Frontal cortex (tissue), 4 donors: ENCODE measurements at places on chromosomes 5 and 9. TPM values are rescaled to one million over a fixed set of nuclear protein-coding genes. Genes with fewer than 3 reads are reported as not detected.

DNA sequence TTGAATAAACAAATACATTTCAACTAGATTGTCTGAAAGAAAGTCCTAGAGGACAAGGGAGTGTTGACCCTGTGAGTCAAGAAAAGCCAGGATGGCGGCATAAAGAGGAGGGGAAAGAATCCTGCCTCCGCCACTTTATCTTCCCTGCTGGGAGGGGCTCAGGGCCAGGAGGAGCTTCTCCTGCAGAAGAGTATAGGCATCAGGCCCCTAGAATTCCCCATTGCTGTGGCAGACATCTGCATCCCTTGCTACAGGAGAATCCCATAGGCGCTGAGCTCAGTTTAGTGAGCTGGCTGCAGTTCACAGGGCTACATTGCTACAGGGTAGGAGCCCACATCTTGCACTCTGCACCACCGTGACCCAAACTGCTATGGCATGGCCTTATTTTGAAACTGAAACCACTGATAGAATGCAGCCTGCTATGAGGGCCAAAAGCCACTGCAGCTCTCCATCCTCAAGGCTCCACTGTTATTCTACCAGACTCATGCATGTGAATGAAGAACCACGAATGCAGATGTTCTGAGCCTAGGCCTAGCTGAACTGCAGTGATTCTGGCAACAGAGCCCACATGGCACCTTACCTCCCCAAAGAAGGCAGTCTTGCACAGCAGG is 941.4 kb upstream of the CTNND2 start:
- no peak for DNase-seq

DNA sequence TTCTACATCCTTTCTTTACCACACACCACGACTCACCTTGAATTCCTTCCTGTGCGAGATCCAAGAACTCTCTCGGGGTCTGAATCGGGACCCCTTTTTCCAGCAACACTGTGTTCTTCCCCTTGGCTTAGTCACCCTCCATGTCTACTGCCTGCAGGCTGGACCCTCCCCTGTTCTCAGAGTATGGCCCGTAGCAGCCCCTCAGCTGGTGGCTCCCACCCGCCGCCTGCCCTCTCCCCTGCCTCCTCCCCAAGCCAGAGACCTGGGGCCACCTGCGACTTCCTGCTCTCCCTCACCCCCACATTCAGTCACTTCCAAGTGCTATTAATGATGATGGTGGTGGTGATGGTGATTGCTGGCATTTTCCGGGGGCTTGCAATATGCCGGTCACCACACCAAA is 6.5 kb upstream of the IL4 start:
- no peak for DNase-seq

- DNase-seq: no peak
Observed at GRCh38 chr5:79070350-79070667, 742 bp downstream of the BHMT2 start.

- peak; percentile 72 for DNase-seq
Observed at GRCh38 chr5:158174918-158175851, 316.2 kb upstream of the CLINT1 start.

- no peak for DNase-seq
Observed at GRCh38 chr9:27311184-27311583, 14.2 kb upstream of the EQTN start.

GRCh38 chr9:37944671-37945481 is 40.9 kb upstream of the SLC25A51 start:
- no peak for DNase-seq

DNA sequence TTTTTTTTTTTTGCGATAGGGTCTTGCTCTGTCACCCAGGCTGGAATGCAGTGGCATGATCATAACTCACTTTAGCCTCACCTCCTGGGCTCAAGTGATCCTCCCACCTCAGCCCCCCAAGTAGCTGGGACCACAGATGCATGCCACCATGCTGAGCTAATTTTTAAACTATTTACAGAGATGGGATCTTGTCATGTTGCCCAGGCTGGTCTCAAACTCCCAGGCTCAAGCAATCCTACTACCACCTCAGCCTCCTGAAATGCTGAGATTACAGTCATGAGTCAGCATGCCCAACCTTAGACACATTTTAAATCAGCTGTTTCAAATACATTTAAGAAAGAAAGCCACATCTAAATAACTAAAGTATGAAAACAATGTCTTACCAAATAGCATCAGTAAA is 439.0 kb downstream of the EBF1 start:
- no peak for DNase-seq

DNA sequence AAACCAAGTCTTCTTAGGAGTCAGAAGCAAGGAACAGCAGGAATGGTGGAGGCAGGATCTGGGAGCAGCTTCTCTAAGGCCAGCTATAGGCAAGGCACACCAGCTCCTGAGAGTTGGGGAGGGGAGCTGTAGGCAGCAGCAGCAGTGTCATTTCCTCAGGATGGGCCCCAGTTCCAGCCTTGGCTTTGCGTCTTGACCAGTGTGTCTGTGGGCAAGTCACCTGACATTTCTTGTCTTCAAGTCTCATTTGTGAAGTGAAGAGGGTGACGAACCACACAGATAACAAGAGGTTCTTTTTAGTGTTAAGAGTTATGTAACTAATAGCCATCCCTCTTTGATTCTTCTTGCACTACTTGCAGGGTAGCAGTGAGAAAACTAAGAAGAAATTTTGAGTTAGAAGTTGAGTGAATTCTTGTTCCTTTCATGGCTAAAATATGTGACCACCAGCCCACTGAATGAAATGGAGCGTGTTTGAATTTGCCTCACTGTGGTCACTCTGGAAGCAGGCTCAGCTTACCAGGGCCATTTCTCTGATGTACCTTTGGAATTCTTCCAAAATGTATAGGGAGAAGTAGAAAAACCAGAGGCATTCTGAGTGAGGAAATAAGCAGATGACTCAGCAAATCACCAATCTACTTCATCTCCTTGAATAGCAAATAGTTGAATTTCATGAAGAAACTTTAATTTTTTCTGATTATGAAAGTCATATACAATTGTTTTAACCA is 42.4 kb downstream of the RHOBTB3 start:
- DNase-seq: no peak

- DNase-seq: no peak
Observed at GRCh38 chr5:26295541-26295940, 742.8 kb downstream of the CDH9 start.

DNA sequence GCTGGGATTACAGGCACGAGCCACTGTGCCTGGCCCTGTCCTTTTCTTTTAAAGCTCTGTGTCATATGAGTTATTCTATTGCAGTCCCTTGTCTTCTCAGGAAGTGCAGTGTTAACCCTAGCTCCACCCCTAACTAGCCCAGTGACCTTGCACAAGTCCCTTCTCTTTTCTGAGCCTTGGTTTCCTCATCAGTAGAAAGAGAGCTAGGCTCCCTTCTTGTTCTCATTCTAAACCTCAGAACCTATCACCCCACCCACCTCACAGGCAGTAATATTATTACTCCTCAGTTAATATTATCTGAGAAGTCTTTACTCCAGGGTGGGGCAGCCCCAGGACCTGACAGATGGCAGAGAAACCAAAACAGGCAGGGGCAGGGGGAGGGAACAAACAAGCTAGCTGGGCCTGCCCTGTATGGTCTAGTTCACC is 7.2 kb downstream of the CYFIP2 start:
- DNase-seq: no peak

DNA sequence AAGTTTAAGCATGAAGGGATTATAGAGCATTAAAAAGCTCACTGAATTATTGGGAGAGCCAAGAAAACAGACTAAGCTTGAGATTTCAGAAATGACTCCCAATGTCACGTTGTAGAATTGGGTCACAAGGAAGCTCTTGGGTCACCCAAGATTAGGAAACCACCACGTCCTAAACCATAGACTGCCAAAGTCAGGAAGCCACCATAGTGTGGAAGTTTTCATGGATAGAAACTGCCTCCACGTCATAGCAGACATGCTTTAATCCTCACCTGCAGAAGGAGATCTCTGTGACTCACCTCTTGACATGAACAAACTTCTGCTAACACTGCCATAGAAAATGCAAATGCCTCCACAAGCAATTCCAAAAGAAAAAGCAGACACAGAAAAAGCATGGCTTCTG is 106.3 kb downstream of the SLC1A3 start:
- DNase-seq: no peak

- DNase-seq: no peak
Observed at GRCh38 chr5:324736-325612, 3.5 kb downstream of the AHRR start.

GRCh38 chr5:111236995-111237394 is 12.8 kb downstream of the CAMK4 start:
- DNase-seq: no peak

GRCh38 chr5:167709625-167710024 is 581.8 kb upstream of the WWC1 start:
- no peak for DNase-seq

- DNase-seq: no peak
Observed at GRCh38 chr5:6287176-6287575, 91.2 kb downstream of the MED10 start.

GRCh38 chr5:111857623-111858022 is 100.6 kb upstream of the NREP start:
- no peak for DNase-seq

DNA sequence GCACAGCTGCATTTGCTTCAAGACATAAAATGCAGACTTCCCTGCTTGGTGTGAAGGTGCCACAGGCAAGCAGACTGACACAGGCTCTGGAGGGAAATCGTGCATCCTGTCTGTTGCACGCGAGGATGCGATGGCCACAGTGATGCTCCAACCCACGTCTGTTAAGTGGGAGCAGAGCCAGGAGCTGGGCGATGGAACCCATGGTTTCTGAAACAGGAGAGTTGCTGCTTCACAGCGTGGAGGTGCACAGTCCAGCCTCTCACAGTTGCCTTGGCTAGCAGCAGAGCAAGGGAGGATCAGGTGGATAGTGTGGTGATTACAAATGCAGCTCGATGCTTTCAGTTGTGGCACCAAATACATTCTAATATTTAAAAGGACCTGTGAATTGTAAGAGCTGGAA is 108.8 kb downstream of the TENT4A start:
- DNase-seq: no peak

GRCh38 chr5:29984156-29984540 is 1209.3 kb upstream of the CDH6 start:
- no peak for DNase-seq

DNA sequence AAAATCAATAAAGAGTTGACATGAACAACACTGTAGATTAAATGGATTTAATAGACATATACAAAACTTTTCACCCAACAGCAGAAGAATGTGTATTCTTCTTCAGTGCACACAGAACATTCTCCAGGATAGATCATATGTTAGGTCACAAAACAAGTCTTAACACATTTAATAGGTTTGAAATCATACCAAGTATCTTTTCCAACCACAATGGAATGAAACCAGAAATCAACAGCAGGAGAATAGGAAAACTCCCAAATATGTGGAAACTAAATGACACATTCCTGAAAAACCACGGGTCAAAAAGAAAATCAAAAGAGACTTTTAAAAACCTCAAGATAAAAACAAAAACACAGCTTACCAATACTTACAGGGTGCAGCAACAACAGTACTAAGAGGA is 790.1 kb upstream of the ZNF608 start:
- DNase-seq: no peak

GRCh38 chr9:111016016-111016415 is 22.3 kb downstream of the LPAR1 start:
- DNase-seq: no peak

DNA sequence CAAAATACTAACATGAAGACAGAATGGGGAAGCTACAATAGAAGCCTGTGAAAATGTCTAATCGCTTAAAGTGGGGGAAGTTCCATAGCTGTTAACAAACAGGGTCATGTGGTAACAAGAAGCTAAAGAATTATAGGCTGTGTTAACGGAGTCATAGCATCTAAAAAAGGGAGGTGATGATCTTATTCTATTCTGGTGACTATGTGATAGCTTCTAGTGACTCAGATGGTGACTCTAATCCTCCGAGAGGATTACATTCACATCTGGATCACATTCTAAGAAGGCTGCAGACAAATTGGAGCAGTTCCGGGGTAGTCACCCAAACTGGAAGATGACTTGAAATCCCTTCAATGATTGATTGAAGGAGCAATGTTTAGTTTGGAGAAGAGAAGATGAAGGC is 142.1 kb downstream of the LIFR start:
- DNase-seq: no peak

GRCh38 chr5:108266242-108266641 is 115.7 kb downstream of the FBXL17 start:
- DNase-seq: no peak

DNA sequence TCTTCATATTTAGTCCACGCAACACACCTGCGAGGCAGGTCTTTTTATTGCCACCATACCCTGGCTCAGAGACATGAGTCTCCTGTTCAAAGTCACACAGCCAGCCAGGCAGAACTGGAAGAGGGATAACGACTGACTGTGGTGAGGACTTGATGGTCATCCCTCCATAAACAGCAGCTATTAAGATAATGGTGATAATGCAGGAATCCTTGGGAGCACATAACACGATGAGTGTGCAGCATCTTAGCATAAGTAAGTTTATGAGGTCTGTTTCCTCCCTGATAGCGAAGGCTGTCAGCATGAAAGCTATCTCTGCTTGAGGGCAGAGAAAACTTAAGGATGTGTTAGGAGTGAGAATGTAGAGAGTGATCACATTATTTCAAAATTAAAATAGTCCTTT is 30.9 kb downstream of the KCTD16 start:
- DNase-seq: no peak

DNA sequence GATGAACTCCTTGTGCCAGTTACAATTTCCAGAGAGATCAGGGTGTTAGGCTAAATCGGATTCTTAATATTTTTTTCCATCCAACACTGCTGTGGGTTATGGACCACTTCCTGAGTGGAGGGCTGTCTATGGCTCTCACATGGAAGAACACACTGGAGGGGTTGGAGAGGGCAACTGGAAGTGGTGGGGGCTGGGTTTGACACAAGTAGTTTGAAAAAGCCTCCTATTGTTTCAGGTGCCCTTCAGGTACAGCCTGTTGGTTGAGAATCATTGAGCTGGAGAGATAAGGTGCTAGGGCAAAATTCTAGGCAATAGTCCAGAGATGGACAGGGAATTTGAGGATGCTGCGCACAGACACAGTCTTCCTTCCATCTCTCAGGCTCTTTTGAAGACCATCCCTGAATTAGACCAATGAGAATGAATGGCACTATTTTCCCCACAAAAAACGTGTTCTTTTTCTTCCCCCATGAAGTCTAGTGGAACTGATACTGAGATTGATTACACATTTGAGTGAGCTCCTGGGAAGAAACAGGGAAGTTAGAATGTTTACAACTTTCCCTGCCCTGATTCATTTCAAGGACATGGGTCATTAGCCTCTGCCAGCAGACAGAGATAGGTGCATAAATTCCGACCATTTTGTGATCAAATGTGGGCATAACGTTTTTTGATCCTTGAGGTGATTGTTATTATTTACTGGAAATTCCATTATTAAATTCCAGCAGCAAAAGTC is 87.7 kb downstream of the ACER2 start:
- DNase-seq: no peak

- DNase-seq: peak; percentile 7
Observed at GRCh38 chr5:153551537-153552079, 61.1 kb downstream of the GRIA1 start.

CHSY3 gene
- 31.4 TPM for total RNA-seq

VCAN gene
- total RNA-seq: 269 TPM

KLF4 gene
- 2.0 TPM for total RNA-seq

HTR1A gene
- total RNA-seq: 20.4 TPM

ROPN1L gene
- 1.2 TPM for total RNA-seq

GPRIN1 gene
- total RNA-seq: 101 TPM

SPINK13 gene
- not detected for total RNA-seq

TPPP gene
- 13.5 TPM for total RNA-seq

KCNT1 gene
- 3.7 TPM for total RNA-seq

ZNF300 gene
- 90.9 TPM for total RNA-seq

ZFYVE16 gene
- total RNA-seq: 36.3 TPM
